ENCODE measurements at places on chromosomes 1 and 21.

- DNase-seq, result no peak
Measured at GRCh38 chr1:217542837-217543236, 88.1 kb downstream of the GPATCH2 start.

- DNase-seq, result no peak
Measured at GRCh38 chr1:53449021-53449420, 10.2 kb upstream of the DMRTB1 start.

DNA sequence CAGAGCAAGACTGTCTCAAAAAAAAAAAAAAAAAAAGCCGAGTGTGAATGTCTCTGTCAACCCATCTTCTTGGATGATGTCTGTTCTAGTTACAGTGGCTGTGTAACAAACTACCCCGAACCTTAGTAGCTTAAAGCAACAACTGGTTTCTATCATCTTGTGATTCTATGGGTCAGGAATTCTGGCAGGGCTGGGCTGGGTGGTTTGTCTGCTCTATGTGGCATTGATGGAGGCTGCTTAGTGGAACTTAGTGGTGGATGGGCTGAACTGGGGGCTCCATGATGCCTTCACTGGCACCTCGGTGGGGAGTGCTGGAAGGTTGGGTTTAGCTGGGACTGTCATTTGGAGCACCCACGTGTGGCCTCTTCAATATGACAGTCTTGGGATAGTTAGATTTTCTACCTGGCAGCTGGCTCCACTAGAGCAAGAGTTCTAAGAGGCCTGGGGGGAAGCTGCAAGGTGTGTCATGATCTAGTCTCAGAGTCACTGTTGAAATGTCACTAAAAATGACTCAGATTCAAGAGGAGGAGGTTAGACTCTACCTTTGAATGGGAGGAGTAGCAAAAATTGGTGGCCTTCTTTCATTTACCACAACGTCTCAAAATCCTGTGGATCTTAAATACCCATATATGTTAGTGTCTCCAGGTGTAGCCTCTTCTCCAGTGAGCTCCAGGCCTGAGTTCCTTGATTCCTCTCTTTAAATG is 18.6 kb downstream of the ACOT11 start:
- no peak for DNase-seq

GRCh38 chr1:57061369-57061768 is 95.6 kb upstream of the C8B start:
- DNase-seq, result no peak

GRCh38 chr1:4931486-4931885 is 277.1 kb downstream of the AJAP1 start:
- no peak for DNase-seq

GRCh38 chr1:203379825-203380224 is 28.9 kb upstream of the FMOD start:
- DNase-seq, result no peak

DNA sequence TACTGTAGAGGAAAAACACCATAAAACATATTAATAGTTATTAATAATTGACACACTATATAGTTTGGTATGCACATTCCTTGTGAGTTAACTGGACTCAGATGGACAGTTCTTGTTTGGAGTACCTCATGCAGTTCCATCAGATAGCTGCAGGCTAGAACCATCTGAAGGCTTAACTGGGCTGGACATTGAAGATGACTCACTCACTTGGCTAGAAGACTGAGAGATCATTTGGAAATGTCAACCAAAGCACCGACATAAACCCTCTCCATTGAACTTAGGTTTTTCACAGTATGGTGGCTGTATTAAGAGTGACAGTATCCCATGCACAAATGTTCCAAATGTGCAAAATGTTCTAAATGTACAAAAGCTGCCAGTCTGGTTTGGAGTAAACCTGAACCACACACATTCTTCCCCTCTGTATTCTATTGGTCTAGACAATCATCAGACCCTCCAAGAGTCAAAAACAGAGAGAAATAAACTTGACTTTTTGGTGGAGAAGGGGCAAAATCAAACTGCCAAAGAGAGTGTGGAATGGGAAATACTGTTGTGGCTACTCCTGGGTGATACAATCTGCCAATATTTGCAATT is 708.4 kb downstream of the KCNT2 start:
- no peak for DNase-seq

DNA sequence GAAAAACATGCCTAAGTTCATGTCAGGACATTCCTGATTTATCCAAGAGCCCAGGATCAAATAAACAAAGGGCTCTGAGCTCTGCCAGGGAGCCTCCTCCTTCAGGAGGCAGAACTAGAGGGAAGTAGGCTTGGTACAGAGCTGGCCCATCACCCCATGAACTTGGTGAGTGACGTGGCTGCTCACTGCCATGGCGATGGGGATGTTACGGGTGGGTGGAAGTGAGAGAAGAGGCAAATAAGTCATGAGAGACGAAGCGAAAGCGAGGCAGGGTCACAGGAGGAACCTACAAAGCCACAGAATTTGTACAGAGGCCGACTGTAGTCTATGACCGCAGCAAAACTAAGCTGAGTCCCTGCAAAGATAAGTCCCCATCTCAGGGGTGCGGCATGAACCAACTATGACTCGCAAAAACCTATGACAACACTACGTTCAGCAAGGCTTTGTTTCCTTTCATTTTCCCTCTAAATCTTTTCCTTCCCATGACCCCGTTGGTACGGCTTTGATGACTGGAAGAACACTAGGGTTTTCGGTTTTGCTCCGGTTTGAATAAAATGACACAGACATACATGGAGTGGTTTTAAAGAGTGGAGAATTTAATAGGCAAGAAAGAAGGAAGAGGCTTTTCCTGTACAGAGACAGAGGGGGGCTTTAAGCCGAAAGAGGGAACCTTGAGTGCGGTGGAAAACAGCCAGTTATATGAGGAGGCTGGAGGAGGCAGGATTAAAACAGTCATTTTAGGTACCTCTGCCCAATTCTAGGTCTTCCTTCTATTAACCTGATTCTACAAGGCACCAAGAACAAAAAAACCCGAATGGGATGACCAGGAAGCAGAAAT is 74.1 kb downstream of the CD46 start:
- DNase-seq, result peak; percentile 33

DNA sequence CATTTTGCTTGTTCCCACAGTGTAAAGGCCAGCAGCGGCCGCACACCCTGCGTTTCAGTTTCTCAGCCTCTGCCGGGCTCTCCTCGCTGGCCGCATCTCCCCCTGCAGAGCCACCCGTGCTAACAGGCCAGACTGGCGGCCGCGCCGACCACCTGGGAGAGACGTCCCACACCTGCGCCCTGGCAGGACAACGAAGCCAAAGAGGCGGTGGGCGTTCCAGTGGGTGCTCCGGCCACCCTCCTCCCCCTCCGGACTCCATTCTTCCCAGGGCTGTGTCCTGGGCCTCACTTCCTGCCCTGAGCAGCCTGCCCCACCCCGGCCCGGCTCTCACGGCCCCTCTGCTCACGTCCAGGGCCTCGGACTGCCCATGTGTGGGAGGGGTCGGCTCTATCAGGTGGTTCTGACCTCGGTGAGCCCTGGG is 31.9 kb upstream of the SLC19A1 start:
- DNase-seq, result no peak

- DNase-seq, result no peak
Measured at GRCh38 chr1:96559181-96559580, 162.4 kb upstream of the PTBP2 start.

DNA sequence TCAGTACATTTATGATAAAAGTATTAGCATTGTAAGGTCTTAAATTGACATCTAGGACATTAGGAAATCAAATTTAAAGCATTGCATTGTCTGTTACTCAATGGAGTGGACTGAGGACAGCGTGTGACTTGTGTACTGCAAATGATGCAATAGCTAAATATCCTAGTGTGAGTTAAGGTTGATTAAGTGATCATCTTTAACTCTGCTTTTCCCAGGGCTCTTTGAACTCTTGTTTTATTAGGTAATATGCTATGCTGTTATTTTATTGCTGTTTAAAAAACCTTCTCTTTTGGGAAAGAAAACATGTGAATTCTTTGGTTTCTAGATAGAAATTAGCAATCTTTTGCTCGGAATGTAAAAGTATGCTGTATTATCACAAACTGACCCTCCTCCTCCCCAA is 38.6 kb downstream of the NFIA start:
- DNase-seq, result no peak

GRCh38 chr1:27357281-27358037 is 9.3 kb downstream of the MAP3K6 start:
- peak; percentile 26 for DNase-seq

GRCh38 chr1:20640183-20640597 is 6.9 kb downstream of the PINK1 start:
- no peak for DNase-seq

- DNase-seq, result no peak
Measured at GRCh38 chr1:75543705-75544104, 67.2 kb downstream of the SLC44A5 start.

DNA sequence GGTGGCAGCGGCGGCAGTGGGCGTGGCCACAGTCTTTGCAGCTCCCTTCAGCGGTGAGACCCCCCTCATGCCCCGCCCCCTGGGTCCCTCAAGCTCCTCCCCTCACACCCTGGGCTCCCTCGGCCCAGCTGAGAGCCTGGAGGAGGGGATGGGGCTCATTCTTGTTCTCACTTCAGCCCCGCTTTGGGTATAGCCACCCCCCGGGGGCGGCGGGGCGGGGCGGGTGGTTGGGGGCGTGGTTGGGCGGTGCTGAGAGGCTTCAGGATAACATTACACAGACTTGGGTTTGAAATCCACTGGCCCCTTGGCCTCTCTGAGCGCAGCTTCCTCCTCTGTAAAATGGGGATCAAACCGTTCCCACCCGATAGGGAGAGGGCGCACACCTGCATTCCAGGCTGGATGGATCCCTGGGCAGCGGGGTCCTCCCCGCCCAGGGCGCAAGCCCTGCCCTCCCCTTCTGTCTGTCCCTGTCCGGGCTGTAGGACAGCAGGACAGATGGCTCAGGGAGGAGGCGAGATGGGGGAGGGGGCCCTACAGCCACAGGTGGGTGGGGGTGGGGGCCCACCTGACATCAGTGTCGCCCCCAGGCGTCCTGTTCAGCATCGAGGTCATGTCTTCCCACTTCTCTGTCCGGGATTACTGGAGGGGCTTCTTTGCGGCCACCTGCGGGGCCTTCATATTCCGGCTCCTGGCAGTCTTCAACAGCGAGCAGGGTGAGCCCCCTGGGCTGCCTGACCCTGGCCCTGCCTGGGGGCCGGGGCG is 5.1 kb downstream of the CLCNKA start:
- no peak for DNase-seq

- no peak for DNase-seq
Measured at GRCh38 chr1:3451994-3452865, 2.2 kb upstream of the ARHGEF16 start.

DNA sequence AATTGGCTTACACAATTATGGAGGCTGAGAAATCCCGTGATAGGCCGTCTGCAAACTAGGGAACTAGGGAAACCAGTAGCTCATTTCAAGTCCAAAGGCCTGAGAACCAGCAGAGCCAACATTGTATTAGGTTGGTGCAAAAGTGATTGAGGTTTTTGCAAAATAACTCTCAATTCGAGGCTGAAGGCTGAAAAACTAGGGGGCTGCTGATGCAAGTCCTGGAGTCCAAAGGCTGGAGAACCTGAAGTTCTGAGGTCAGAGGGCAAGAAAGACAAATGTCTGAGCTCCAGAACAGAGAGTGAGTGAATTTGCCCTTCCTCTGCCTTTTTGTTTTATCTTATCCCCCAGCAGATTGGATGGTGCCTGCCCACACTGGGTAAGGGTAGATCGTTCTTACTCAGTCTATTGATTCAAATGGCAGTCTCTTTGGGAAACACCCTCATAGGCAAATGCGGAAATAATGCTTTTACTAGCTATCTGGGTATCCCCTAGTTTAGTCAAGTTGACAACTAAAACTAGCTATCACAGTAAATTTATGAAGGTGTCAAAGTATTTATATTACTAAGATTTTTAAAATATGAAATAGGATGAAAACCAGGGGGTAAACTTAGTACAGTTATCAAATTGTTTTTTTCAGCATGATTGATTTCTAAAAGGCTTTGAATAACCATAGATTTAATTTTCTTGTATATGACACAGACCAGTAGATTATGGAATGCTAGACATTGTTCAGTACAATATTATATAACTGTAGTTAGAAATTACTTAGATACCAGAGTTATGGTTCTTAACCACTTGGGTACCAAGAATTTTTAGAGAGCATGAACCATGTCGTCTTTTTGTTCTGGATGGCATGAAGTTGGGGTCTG is 15.4 kb downstream of the RABGAP1L start:
- DNase-seq, result no peak

Data from amygdala (tissue), 56 donors.